Fibroblast of lung (primary cell): ENCODE measurements at places on chromosomes 7 and 10.
A peak's percentile ranks its signal among the peaks of the same experiment; 100 is the strongest.

DNA sequence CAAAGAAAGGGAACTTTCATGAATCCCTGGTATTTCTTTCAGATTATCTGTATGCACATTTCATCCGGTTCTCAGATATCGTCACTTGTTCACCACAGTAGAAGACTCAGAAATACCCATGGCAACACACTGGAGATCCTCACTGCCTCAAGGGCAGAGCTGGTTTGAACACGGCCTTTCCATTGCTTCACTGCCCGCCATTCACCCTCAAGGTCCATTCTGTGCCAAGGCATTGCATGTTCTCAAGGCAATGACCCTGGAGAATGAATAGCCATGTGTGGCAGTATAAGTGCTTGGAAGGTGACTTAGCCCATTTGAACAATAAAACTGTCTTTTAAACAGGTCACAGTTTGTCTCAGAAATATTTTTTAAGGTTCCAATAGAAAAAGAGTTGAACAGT, 606.5 kb downstream of the IPMK start:
- no peak for DNase-seq

DNA sequence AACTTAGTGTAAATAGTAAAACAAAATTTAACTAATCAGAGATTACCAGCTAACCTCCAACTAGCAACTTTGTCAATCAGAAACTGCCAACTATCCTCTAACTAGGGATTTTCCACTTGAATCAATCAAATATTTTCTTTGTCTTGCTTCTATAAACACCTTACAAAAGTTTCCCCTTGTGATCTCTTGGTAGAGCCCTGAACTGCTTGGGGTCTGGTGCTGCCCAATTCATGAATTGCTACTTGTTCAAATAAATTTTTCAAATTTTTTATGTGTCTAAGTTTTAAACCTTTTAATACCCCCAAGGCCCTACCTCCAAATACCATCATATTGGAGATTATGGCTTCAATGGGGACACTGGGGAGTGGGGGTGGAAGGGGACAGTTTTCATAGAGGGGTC, 24.0 kb upstream of the AKR1B1 start:
- no peak for DNase-seq

DNA sequence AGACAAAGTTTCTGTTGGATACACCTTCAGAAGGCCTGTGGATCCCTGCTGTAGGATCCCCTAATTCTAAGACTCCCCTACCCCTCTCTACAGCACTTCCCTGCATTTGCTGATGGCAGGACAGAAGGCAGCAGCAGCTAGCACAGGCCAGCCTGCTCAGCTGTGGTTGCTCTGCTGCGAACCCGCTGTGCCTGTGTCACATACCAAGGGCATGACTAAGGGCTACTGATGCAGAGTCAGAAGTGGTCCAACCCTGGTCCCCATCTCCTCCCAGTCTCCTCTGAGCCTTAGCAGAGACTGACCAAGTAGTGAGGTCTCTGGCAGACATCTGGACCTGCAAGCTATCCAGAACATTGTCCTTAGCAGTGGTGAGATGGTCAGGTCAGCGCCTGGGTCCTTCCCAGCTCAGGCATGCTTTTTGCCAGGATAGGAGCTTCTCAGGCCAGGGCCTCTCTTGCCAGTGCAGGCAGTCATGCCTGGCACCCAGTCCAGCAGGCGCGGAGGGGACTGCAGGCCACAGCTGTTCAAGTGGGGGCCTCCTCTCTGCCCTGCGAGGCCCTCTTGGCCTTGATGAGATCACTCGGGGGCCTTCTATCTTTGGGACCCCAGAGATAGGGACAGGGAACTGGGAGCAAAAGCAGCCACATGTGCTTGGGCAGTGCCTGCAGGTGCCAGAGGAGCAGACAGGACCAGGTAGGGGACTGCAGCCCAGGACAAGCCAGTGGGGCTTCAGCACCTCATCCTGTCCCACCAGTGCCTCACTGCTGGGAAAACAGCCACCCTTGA, 146.4 kb downstream of the ZNF248 start:
- no peak for DNase-seq

- no peak for DNase-seq
Measured at GRCh38 chr7:41750661-41751540, 48.0 kb upstream of the INHBA start.

- peak; percentile 48 for DNase-seq
Measured at GRCh38 chr10:3935933-3936359, 150.9 kb upstream of the KLF6 start.

DNA sequence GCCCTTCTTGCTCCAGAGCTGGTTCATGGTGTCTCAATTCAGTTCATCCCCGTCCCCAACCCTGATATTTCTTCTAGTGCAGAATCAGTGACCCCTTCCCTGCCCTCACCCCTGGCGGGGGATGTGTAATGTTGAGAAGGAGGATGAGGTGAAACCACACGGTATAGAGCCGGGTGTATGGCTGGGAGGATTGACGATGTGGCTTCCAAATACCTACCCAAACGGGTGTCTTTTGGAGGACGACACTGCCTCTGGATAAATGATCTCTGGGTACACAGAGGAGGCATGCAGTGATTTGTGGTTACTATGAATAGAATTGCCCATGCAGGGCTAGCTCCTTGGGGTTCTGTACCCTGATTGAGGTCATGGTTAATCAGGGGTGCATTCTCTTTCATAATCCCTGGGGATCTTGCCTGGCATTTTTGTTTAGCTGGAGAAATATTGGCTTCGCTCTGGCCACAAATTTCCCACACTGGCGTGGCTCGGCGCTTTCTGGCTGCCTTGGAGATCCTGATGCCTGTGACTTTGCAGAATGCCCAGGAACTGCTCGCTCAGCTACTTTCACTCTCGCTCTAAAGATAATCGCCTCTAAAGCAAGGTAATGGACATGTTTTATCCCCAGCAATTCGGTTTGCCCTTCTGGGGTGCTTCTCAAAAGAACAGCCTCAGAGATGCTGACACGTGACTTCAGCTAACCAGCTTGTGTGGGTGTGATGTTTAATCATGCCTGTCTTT, 89.2 kb downstream of the RBM20 start:
- DNase-seq = peak; percentile 14

GRCh38 chr7:24916463-24917040, 63.4 kb downstream of the OSBPL3 start:
- DNase-seq = no peak

GRCh38 chr10:69835875-69836730, 34.4 kb downstream of the COL13A1 start:
- DNase-seq = no peak

DNA sequence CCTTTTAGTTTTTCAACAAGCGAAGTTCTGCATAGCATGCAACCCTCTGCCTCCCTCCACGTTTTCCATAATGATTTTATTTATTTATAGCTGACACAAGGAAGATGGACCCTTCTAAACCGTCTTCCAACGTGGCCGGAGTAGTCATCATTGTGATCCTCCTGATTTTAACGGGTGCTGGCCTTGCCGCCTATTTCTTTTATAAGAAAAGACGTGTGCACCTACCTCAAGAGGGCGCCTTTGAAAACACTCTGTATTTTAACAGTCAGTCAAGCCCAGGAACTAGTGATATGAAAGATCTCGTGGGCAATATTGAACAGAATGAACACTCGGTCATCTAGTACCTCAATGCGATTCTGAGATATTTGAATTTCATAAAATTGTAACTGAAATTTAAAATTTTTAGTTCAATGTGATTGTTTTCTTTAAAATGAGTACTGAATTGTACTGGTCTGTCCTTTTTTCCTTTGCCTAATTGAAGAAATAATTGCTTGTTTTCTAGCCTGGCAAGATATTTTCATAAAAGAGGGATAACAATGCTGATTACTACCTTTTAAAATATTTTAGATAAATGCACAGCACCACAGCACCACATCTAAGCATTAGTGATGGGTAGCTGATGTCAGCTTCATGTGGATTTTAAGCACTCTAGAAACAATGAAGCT, 41.5 kb upstream of the SLC39A12 start:
- peak; percentile 54 for DNase-seq

DNA sequence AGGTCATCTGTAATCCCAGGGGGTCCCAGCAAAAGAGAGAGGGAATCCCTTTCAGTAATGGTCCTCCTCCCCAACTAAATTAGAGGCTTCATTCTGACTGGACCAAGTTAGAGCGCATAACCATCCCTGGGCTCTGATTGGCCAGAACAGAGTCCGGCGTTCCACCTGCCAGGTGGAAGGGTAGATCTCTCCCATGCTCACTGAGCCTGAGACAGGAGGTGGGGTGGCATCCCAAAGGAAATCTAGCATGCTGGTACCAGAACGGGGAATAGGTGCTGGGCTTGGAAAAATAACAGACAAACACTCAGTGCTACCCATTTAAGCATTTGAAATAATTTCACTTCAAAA, 21.0 kb upstream of the TSPAN33 start:
- no peak for DNase-seq
